ENCODE measurements at places on chromosomes 11 and 22. TPM values are rescaled to one million over a fixed set of nuclear protein-coding genes. Genes with fewer than 3 reads are reported as not detected.

CECR2 gene
- total RNA-seq, result 67.8 TPM

FXYD6 gene
- 95.6 TPM for total RNA-seq

RAB3IL1 gene
- total RNA-seq, result 1.4 TPM

SDHD gene
- 75.4 TPM for total RNA-seq

OR10A5 gene
- total RNA-seq, result not detected

SCGB1A1 gene
- not detected for total RNA-seq

ATG2A gene
- 4.4 TPM for total RNA-seq

MB gene
- total RNA-seq, result 0.53 TPM

OR2AG1 gene
- total RNA-seq, result not detected

ZBTB16 gene
- 29.7 TPM for total RNA-seq

HNRNPUL2 gene
- 32.5 TPM for total RNA-seq

KREMEN1 gene
- total RNA-seq, result 1.4 TPM

SLC22A8 gene
- total RNA-seq, result not detected

THY1 gene
- 49.2 TPM for total RNA-seq

SLC37A2 gene
- 3.3 TPM for total RNA-seq

MMP12 gene
- not detected for total RNA-seq

TRIM64C gene
- total RNA-seq, result not detected

DDIAS gene
- total RNA-seq, result 19.9 TPM

IGLL1 gene
- not detected for total RNA-seq

MMP13 gene
- total RNA-seq, result not detected

CCDC15 gene
- 7.4 TPM for total RNA-seq

TBX10 gene
- not detected for total RNA-seq

C11orf21 gene
- not detected for total RNA-seq

ACTN3 gene
- 33.0 TPM for total RNA-seq

OR6A2 gene
- 0.50 TPM for total RNA-seq

BDNF gene
- 2.1 TPM for total RNA-seq

KRTAP5-9 gene
- total RNA-seq, result not detected

SPTBN2 gene
- 14.5 TPM for total RNA-seq

MORC2 gene
- 35.0 TPM for total RNA-seq

CALCB gene
- total RNA-seq, result 3.1 TPM

CDKN1C gene
- total RNA-seq, result 47.8 TPM

PRODH gene
- 18.8 TPM for total RNA-seq

TECTA gene
- total RNA-seq, result 0.84 TPM

RPS3 gene
- total RNA-seq, result 1,962 TPM

GGT5 gene
- total RNA-seq, result not detected

MS4A12 gene
- not detected for total RNA-seq

IL17REL gene
- total RNA-seq, result not detected

RRM1 gene
- 264 TPM for total RNA-seq

LYVE1 gene
- 0.51 TPM for total RNA-seq

GAS2L1 gene
- 0.95 TPM for total RNA-seq

All from neural progenitor cell (in vitro differentiated cells).